ENCODE measurements at places on chromosomes 16 and 17.

- no peak for DNase-seq
These were observed 108.2 kb downstream of the RPTOR start for GRCh38 chr17:80652756-80653330.

DNA sequence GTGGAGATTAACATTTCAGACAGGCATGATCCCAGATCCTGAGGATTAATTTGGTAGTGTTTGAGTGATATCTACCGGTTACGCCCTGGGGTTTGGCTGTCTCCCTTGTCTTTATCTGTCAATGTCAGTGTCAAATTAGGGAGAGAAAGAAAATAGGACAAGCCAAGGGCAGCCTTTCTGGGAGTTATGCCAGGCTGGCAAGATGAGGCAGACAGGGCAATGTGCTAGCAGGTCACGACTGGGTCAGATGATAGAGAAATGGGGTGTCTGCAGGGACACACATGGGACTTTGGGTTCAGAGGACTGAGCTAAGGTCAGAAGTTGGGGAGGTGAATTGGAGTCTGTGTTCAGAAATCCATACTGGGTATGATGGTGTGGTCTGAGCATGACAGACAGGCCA lies 27.4 kb upstream of the LYRM9 start:
- DNase-seq = no peak

DNA sequence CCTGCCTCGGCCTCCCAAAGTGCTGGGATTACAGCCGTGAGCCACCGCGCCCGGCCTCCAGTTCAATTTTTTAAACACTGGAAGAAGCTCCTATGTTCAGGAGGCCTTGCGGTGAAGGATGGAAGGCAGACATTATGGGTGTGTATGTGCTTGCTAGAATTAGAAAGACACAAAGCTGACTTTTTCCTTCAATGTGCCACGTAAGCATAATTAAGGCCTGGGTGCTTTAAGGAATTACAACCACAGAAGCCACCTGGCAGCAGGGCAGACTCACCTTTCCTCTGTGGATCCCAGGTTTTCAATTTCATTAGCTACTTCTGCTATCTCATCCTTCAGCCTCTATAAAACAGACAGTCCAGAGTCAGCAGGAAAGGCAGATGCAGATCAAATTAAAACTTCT lies 74.2 kb downstream of the CYTH1 start:
- no peak for DNase-seq

DNA sequence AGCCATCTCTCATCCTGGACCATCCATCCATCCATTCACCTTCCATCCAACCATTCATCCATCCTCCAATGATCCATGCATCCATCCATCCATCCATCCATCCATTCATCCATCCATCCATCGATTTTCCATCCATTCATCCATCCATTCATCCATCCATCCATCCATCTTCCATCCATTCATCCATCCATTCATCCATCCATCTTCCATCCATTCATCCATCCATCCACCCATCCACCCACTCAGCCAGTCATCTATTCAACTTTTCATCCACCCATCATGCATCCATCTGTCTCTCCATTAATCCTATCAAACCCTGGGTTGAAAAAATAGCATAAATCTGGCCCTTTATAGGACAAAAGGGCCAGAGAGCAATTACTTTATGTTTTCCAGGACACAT lies 158.3 kb upstream of the WSCD1 start:
- DNase-seq = no peak

DNA sequence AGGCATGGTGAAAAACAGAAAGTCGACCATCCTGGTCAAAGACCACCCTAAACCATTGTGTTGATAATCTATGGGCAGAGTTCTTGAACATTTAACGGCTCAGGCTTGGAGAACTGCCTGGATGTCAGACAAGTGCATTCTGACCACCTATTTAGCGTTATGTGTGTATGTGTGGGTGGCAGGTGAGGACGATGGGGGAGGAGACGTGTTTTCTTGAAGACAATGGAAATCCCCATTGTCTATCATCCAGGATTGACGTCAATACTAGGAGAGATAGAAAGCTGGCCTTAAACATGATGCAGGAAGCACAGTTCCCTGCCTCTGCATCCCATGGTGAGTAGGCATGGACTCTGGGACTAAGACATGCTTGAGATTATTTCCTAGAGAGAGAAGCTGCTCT lies 157.4 kb upstream of the MAF start:
- no peak for DNase-seq

- DNase-seq = peak; percentile 19
These were observed 13.9 kb upstream of the HES7 start for GRCh38 chr17:8137645-8138373.

Measured in DMS79 treated with DMSO at 0.1 percent for 48 hours (cell line).